ENCODE measurements at places on chromosomes 12 and 14.

- no peak for DNase-seq
Observed at GRCh38 chr14:73263606-73264005, 26.3 kb downstream of the PAPLN start.

- no peak for DNase-seq
Observed at GRCh38 chr12:46380022-46380796, 7.6 kb upstream of the SLC38A2 start.

- no peak for DNase-seq
Observed at GRCh38 chr12:86735072-86735471, 478.9 kb upstream of the MGAT4C start.

GRCh38 chr12:121513464-121514183 lies 67.2 kb downstream of the KDM2B start:
- DNase-seq: no peak

DNA sequence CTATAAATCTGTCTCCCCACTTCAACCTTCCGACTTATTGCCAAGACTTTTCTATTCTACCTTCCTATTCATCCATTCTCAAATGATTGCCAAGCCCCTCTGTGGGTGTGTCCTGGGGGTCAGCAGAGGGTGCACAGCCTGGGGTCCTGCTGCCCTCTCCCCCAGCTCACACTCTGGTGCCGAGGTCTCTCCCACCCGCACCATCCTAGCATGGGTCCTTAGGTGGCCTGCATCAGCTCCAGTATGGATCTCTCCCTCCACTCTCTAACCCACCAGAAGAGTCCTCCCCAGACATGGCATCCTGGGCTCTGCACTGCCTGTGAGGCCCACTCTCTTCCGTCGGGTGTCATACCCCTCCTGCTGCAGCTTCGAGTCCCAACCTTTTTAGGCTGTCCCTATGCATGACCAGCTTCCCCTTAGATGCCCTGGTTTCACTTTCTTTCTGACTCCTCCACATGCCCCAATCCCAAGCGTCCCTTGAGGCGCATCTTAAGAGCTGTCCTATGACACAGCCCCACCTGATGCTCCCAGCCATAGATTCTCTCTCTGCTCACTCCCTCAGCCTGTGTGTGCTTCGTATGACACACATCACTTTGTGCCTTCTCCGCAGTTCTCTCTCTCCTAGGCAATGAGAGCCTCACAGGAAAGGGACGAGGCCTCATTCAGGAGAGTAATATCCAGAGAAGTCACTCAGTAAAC lies 43.9 kb downstream of the GIT2 start:
- DNase-seq: no peak

GRCh38 chr12:96774496-96775256 lies 132.4 kb upstream of the NEDD1 start:
- DNase-seq: peak; percentile 77

- DNase-seq: peak; percentile 76
Observed at GRCh38 chr12:71799106-71799505, 40.5 kb upstream of the TBC1D15 start.

DNA sequence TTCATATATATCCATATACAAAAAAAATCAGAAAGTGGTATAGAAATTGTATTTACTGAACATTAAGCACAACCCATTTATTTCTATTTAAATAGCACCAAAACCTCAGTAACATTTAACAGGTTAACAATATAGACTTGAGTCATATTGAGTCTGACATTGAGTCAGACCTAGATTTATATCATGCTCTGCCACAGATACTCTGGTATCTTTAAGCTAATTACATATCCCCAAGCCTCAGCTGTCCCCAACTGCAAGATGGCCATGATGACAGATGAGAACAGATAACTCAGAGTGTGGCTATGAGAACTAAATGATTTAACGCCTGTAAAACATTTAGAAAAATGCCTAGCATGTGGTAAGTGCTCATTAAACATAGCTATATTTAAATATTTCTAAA lies 40.3 kb downstream of the IFNG start:
- DNase-seq: no peak

DNA sequence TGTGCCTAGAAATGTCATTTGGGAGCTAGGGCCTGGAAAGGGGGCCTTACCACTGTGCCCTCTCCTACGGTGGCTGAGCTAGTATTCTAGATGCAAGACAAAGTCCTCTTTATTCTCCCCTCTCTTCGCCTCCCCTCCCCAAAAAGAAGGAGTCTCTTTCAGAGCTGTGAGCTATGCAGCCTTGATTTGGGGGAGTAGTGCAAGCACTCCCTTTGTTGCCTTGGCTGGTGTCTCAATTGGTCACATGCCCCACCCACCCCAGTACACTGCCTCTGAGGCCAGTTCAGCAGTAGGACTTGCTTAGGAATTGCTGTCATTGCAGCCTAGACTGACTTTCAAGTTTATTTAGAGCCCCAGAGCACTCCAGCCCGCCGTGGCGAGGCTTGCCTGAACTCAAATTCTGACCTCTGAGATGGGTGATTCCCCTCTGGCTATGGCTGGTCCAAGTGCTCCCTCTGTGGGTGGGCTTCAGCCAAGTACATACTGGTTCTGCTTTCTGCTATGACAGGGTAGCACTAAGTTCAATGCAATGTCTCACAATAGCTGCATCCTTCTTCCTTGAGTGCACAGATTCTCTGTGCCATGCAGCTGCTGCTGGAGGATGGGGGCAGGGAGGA lies 37.0 kb upstream of the FBXO33 start:
- no peak for DNase-seq

- DNase-seq: peak; percentile 79
Observed at GRCh38 chr12:59972905-59973304, 377.1 kb downstream of the SLC16A7 start.

DNA sequence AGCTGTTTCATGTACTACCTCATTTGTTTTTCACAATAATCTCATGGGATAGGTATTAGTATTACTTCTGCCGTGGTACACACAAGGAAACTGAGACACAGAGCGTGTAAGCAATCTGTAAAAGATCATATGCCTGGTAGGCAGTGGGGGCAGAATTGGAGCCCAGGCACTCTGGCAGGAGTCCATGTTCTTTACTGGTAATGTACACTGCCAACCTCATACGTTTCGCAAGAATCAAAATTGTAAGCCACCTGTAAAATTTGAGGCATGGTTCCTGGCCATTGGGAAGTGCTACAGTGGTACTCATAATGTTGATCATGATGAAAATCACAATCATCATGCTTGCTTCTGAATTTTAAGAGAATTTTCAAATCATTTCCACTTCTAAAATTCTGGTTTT lies 40.7 kb downstream of the TMTC1 start:
- no peak for DNase-seq

- no peak for DNase-seq
Observed at GRCh38 chr14:59067127-59067894, 121.2 kb upstream of the DAAM1 start.

DNA sequence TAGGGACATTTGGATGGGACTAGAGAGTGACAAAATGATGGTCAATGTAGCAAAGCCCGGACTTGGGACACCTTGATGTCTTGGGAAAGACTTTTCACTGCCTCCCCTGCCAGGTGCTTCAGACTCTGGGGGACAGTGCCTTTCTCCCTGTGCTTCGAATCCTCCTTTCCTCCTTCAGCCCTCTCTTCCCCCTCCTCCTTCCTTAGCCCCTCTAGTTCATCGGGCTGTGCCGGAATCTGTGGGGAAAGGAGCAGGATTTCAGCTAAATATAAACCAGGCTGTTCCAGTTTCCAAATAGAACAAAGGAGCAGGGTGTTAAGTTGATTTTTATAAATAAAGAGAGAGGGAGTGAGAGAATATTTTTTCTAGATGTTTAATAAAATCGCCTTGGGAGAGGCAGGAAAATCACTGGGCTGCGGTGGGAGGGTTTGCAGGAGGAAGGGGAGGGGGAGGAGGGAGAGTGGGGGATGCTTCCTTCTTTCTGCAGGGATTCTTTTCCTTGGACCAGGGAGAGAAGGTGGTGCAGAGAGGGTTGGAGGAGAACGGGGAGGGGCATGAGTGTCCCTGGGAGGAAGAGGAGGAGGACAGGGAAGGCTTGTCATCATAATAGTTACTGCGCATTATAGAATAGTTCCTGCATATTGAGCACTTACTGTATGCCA lies 21.3 kb upstream of the CABP1 start:
- no peak for DNase-seq
